IMR-90 (cell line): ENCODE measurements at places on chromosomes 13 and 19. TPM values are rescaled to one million over a fixed set of nuclear protein-coding genes. Genes with fewer than 3 reads are reported as not detected.
A peak's percentile ranks its signal among the peaks of the same experiment; 100 is the strongest.

The FBXO46 gene
- total RNA-seq, result 2.2 and 3.0 TPM in 2 replicates

The CD177 gene
- total RNA-seq, result under 0.01 TPM in 1 of 2 replicates, not detected in the other

The CEACAM21 gene
- total RNA-seq, result not detected in 2 replicates

The GARIN5A gene
- total RNA-seq, result 0.28 TPM in 1 of 2 replicates, not detected in the other

The CLDND2 gene
- not detected in 2 replicates for total RNA-seq

The NALCN gene
- 4.8 and 5.6 TPM in 2 replicates for total RNA-seq

- no peak overlapping the region for H3K4me3 ChIP-seq
These were observed 65.5 kb downstream of the ERCC5 start for GRCh38 chr13:102911336-102911735.

- DNase-seq, result no peak
- H3K4me3 ChIP-seq, result no peak overlapping the region
- H3K27me3 ChIP-seq, result no peaks in the 10 kb centered on the region
- H3K4me1 ChIP-seq, result peaks cover 3% of the 10 kb centered on the region; the same call in 1 of the 2 replicates
These were observed 9.1 kb downstream of the CACTIN start for GRCh38 chr19:3617463-3617862.

DNA sequence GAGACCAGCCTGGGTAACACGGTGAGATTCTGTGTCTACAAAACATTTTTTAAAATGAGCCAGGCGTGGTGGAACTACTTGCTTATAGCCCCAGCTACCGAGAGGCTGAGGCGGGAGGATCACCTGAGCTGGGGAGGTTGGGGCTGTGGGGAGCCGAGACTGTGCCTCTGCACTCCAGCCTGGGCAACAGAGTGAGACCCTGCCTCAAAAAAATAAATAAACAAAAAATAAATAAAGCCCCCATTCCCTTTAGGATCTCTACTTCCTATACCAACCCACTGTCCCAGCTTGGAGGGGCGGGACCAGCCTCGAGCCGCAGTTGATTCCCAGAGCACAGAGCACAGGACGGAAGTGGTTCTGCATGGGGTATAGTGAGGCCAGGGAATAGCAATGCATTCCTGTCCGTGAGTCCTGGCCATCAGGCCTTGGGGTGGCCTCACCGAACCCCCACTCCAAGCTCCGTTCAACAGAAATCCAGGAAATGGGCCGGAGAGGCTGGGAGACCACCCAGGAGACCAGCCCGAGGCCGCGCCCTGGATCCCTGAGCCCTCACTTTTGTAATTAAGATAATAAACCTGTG, 4.9 kb upstream of the PTBP1 start:
- no peak for DNase-seq
- H3K4me1 ChIP-seq, result peaks cover 2% of the 10 kb centered on the region; the same call in 1 of the 2 replicates
- H3K4me3 ChIP-seq, result no peak overlapping the region
- H3K27ac ChIP-seq, result no peak overlapping the region

GRCh38 chr19:31347828-31348392, 1.3 kb downstream of the TSHZ3 start:
- H3K27me3 ChIP-seq, result no peaks in the 10 kb centered on the region
- DNase-seq, result peak; percentile 87
- peaks cover 20% of the 10 kb centered on the region for H3K4me1 ChIP-seq
- peaks cover 6% of the 10 kb centered on the region for H3K36me3 ChIP-seq

DNA sequence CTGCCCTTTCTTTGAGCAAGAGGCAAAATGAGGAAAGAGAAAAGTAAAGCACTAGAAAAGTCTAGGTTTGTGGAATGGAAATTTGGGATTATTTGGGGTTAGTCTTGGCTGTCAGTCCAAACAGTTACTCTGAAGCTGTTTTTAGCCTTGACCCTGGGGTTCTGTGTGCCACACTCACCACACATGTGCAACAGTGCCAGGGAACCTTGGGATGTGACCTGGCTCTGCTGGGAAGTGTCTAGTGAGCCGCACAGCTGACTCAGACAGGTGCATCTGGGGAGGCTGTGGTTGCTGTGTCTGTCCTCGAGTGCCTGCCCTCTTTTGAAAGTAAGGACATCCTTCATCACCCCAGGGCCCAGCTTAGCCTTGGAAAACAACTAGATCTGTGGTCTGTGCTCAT, 15.8 kb downstream of the MICOS13 start:
- H3K36me3 ChIP-seq, result peaks cover 79% of the 10 kb centered on the region
- H3K27me3 ChIP-seq, result no peaks in the 10 kb centered on the region
- H3K4me1 ChIP-seq, result no peaks in the 10 kb centered on the region
- no peak for DNase-seq
- H3K4me3 ChIP-seq, result no peak overlapping the region

DNA sequence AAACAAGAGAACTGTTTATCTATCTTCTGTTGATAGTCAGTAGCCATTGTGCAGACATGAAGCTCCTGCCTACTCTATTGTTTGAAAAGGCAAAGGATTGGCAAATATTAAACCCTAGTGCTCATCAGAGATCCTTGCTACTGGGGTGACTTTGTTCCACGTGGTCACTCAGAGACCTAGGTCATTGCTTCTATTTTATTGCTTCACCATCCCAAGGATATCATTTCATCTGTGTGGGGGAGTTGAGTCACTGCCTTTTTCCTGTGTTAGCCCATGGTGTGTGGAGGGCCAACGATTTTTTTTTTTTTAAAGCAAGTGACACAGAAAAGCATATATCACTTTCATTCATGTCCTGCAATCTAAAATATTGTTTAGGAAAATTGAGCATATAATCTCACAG, 254.1 kb upstream of the RXFP2 start:
- no peak overlapping the region for H3K27ac ChIP-seq
- no peaks in the 10 kb centered on the region for H3K36me3 ChIP-seq
- DNase-seq, result no peak
- no peaks in the 10 kb centered on the region for H3K4me1 ChIP-seq
- H3K27me3 ChIP-seq, result no peaks in the 10 kb centered on the region; the same call in 1 of the 2 replicates

GRCh38 chr13:24459726-24460125, 52.9 kb downstream of the PARP4 start:
- H3K27me3 ChIP-seq, result no peaks in the 10 kb centered on the region
- H3K36me3 ChIP-seq, result peaks cover 20% of the 10 kb centered on the region

- H3K4me1 ChIP-seq, result no peaks in the 10 kb centered on the region
- H3K4me3 ChIP-seq, result no peak overlapping the region
- H3K27me3 ChIP-seq, result no peaks in the 10 kb centered on the region
These were observed 14.4 kb upstream of the MYDGF start for GRCh38 chr19:4684312-4685095.

DNA sequence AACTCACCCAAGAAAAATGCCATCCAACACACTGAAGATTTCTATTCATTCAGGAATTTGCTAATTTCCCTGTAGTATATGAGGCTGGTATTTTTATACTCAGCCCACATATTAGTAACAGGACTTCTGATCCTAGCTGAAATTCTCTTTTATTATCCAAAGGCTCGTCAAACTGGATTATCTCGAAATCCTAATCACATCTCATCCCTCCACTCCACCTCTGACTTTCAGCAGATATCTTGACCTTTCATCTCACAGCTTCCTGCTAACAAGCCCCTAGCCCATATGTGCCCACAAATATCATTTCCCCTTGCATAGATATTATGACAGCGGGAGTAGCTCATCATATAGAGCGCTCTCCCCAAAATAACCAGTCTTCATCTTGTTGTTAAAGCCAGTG, 279.7 kb downstream of the FGF14 start:
- no peak overlapping the region for H3K4me3 ChIP-seq
- no peaks in the 10 kb centered on the region for H3K36me3 ChIP-seq
- no peaks in the 10 kb centered on the region for H3K27me3 ChIP-seq
- DNase-seq, result no peak

- no peaks in the 10 kb centered on the region for H3K4me1 ChIP-seq
- DNase-seq, result no peak
- no peak overlapping the region for H3K4me3 ChIP-seq
- no peaks in the 10 kb centered on the region for H3K36me3 ChIP-seq
- no peaks in the 10 kb centered on the region for H3K27me3 ChIP-seq
These were observed 41.9 kb upstream of the ZNF536 start for GRCh38 chr19:30330266-30330665.

GRCh38 chr19:55279340-55279739, 570 bp downstream of the HSPBP1 start:
- H3K27me3 ChIP-seq, result no peaks in the 10 kb centered on the region
- H3K4me3 ChIP-seq, result peak overlapping the region; percentile 70
- H3K4me1 ChIP-seq, result peaks cover 13% of the 10 kb centered on the region; the same call in 1 of the 2 replicates
- peaks cover 13% of the 10 kb centered on the region; the same call in 1 of the 2 replicates for H3K36me3 ChIP-seq
- peak overlapping the region; percentile 48; the same call in 1 of the 2 replicates for H3K27ac ChIP-seq
- no peak for DNase-seq

DNA sequence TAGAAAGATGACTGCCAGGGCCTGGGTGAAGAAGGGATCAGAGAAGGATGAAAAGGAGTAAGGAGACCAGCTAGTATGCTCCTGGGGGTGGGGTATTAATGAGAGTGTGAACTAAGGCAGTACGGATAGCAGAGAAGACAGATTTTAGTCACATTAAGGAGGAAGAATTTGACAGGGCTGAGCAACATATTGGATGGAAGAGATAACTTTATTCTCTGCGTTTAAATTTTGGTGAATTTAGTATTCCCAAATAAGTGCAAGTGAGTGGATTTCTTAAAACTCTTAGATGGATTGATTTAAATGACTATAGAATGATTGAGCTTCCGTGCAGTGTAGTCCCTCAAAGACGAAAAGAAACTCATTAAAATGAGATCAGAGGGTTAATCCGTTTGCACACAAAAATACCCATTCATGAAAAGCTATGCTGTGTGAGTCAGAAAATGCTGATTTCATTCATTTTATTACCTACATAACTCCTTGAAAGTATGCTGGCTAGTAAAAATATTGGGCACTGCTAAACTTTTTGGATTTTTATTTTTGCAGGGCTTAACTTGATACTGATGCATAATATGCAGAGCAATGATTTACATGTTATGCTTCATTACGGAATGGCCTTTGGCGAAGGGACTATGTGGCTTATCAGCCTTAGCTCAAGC, 54.1 kb downstream of the WDFY2 start:
- H3K4me3 ChIP-seq, result no peak overlapping the region
- H3K27ac ChIP-seq, result no peak overlapping the region
- no peaks in the 10 kb centered on the region for H3K36me3 ChIP-seq
- H3K27me3 ChIP-seq, result no peaks in the 10 kb centered on the region

DNA sequence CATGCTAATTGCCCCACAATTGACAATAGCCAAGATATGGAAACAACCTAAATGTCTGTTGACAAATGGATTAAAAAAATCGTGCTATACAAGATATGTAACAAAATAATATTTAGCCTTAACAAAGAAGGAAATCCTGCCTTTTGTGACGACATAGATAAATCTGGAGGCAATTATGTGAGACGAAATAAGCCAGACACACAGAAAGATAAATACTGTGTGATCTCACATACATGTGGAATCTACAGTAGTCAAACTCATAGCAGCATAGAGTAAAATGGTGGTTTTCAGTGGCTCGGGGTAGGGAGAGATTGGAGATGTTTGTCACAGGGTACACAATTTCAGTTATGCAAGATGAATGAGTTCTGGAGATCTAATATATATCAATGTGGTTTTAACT, 895.8 kb downstream of the SLITRK6 start:
- H3K4me1 ChIP-seq, result no peaks in the 10 kb centered on the region
- H3K27ac ChIP-seq, result no peak overlapping the region
- no peaks in the 10 kb centered on the region for H3K36me3 ChIP-seq
- DNase-seq, result no peak

GRCh38 chr19:17475541-17476115, 5.3 kb downstream of the SLC27A1 start:
- H3K4me3 ChIP-seq, result no peak overlapping the region
- no peaks in the 10 kb centered on the region for H3K36me3 ChIP-seq
- H3K27me3 ChIP-seq, result no peaks in the 10 kb centered on the region
- H3K4me1 ChIP-seq, result peaks cover 16% of the 10 kb centered on the region
- peak overlapping the region; percentile 46 for H3K27ac ChIP-seq

DNA sequence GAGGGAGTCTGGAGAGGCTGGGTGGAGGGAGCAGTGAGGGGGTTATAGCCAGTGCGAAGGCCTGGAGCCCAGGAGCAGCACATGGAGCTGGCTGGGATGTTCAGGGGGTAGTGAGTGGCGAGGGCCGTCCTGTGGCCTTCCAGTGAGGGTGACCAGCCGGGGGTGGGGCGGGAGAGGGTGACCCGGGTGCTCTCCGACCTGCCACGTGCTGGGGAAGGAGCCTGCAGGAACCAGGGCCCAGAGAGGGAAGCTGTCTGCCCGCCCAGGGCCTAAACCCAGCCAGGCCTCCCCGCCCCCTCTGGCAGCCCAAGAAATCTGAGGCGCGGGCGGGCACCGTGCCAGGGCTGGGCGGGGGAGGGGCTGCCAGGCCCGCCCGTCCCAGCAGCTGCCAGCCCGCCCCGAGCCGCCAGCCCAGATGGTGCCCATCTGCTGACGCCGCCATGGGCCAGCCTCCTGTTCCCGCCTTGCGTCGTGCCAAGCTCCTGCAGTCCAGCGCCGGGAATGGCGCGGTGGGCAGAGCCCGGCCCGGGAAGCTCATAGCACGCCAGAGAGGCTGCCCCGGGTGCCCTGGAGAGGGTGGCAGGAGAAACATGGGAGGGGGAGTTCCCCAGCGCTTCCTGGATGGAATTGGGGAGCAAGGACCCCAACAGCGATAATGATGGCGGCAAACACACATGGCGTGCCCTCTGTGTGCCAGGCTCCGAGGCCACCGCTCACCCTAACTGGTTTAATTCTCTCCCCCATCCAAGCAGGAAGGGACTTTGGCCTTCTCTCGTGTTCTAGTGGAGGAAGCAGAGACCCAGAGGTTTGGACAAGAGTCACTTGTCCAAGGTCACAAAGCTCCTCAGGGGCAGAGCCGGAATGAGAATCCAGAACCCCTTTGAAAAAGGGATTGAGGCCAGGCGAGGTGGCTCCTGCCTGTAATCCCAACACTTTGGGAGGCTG, 21.5 kb downstream of the NFIC start:
- peaks cover 44% of the 10 kb centered on the region for H3K4me1 ChIP-seq
- H3K27ac ChIP-seq, result peak overlapping the region; percentile 83
- no peak overlapping the region for H3K4me3 ChIP-seq
- H3K27me3 ChIP-seq, result no peaks in the 10 kb centered on the region

DNA sequence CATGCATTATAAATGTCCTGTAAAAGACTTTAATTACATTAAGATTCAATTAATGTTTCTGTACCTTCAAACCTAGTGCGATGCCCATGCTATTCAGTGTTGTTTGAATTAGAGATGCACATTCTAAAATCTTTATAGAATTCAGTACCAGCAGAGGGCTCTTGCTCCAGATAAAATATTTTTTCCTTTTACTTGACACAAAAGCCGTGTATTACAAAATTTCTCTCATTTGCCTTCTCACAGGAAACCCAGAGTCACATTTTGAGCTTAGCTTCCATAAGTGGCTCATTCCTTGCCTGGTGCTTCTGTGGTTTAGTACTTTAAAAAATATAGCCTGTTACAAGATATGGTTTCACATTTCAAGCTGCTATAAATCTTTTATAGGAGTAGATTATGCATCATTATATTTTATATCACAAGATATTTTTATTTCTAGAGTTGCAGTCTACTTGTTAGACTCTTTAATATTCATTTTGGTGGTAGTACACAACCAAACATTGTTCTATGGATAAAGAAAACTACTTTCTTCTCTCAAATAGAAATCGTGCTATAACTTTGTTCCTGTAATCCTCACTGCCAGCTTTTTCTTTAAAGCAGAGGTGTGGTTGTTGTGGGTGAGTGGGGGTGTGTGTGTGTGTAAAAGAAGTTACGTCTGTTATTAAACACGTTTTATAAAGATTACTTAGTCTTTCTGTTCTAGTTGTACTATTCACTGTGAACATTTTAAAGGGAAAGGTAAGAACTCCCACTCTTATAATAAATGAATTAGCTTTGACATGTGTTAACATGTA, 101.4 kb downstream of the RNF17 start:
- peaks cover 6% of the 10 kb centered on the region for H3K27me3 ChIP-seq
- peak; percentile 4 for DNase-seq
- no peak overlapping the region for H3K27ac ChIP-seq
- H3K4me3 ChIP-seq, result no peak overlapping the region

GRCh38 chr19:40831502-40832430, 18.5 kb downstream of the CYP2A6 start:
- H3K4me1 ChIP-seq, result peaks cover 5% of the 10 kb centered on the region
- peak; percentile 97 for DNase-seq
- H3K4me3 ChIP-seq, result no peak overlapping the region
- peak overlapping the region; percentile 64; the same call in 1 of the 2 replicates for H3K27ac ChIP-seq
- H3K27me3 ChIP-seq, result no peaks in the 10 kb centered on the region
